Upper lobe of right lung (tissue), 1 donor: ENCODE measurements at places on chromosomes 5 and 9. TPM values are rescaled to one million over a fixed set of nuclear protein-coding genes. Genes with fewer than 3 reads are reported as not detected.
A peak's percentile ranks its signal among the peaks of the same experiment; 100 is the strongest.

FYB1 gene
- total RNA-seq: 45.0 TPM

KCNT1 gene
- 0.29 TPM for total RNA-seq

EDIL3 gene
- total RNA-seq: 42.4 TPM

ABHD17B gene
- 14.3 TPM for total RNA-seq

- no peak for DNase-seq
These were observed 159.0 kb downstream of the NR2F1-AS1 start for GRCh38 chr5:93421987-93422401.

GRCh38 chr5:81010336-81011169, 50.4 kb downstream of the RASGRF2 start:
- no peak for DNase-seq

DNA sequence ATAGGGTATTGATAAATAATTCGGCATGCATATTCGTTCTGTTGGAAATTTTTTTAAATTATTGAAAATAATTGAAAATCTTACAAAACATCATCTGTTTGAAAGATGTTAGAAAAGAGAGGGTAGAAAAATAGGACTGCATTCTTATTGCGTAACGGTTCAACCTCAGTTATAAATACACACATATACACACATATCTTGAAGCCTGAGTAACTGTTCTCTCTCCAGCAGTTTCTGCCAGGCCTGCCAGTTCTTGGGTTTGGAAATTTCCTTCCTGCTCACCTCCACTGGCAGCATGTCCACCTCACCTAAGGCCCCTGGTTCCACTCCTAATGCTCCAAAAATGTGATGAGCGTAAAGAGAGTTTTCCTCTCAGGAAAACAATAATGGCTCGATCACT, 9.1 kb downstream of the SPATA31E1 start:
- no peak for DNase-seq

- DNase-seq: no peak
These were observed 257.8 kb downstream of the KIAA0825 start for GRCh38 chr5:94360382-94361130.

GRCh38 chr9:133221177-133221809, 12.2 kb upstream of the OBP2B start:
- DNase-seq: peak; percentile 19

DNA sequence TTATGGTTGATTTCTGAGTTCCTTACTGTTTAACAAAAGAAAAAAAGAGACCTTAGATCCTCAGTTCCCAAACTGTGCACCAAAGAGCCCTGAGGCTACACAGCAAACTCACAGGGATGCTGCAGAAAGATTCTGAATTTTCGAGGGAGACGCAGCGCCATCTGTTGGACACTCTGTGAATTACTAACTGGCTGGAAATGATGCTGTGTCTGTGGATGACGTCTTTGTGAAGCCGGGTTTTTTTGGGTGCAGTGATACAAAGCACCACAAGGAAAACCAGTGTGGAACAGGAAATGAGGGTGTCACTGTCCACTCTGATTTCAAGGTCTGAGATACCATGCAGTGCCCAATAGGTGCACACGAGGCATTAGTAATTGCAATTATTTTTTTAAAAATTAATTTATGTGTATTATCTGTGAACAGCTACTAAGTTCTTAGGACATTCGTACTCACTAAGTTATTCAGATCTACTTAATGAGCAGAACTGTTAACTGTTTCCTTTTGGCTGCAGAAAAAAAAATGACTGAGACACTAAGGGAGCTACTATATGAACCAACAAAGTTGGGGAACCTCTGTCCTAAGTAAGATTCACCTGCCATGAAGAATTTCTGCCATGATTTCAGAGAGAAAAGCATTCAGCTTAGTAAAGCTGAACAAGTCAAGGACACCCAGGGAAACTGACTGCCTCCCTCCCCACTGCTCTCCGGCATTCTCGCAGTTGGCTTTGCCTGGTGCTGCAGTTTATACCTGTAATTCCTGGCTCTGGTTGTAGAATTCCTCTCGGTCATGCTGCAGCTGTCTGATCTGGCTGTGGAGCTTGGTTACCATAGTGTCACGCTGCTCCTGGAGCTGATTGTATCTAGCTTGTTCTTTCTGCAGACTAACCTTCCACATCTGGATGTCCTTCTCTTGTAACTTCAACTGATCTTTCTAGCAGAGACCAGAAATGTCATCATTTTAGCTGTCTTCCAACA, 23.4 kb downstream of the SPACA9 start:
- DNase-seq: no peak
